ENCODE measurements at places on chromosomes 5 and 9.

- DNase-seq = no peak
Observed at GRCh38 chr9:88680505-88681160, 145.7 kb downstream of the NXNL2 start.

DNA sequence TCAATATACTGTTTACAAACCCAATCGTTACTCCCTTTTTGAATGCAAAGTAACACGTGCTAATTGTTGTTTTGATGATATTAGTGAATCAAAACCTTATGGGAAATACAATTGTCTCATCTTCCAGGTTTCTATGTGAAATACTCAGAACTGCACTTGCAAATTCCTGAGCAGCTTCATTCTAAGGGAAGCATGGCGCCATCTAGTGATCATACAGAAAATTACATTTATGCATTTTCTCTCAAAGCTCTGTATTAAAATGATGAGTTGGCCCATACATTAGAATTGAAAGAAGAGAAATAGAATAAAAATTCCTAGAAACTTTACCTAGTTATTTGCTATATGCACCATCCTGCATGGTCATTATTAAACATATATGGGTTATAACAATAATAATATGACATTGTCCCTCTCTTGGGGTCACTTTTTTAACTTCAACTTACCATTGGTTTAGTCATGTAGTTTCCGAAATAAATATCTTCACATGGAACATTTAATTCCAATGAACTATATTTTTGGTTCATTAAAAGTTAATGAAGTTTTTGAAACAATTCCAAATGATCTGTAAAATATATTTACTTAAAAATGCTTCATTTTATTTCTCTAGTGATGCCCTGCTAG, 220.0 kb downstream of the PDE4D start:
- DNase-seq = no peak

DNA sequence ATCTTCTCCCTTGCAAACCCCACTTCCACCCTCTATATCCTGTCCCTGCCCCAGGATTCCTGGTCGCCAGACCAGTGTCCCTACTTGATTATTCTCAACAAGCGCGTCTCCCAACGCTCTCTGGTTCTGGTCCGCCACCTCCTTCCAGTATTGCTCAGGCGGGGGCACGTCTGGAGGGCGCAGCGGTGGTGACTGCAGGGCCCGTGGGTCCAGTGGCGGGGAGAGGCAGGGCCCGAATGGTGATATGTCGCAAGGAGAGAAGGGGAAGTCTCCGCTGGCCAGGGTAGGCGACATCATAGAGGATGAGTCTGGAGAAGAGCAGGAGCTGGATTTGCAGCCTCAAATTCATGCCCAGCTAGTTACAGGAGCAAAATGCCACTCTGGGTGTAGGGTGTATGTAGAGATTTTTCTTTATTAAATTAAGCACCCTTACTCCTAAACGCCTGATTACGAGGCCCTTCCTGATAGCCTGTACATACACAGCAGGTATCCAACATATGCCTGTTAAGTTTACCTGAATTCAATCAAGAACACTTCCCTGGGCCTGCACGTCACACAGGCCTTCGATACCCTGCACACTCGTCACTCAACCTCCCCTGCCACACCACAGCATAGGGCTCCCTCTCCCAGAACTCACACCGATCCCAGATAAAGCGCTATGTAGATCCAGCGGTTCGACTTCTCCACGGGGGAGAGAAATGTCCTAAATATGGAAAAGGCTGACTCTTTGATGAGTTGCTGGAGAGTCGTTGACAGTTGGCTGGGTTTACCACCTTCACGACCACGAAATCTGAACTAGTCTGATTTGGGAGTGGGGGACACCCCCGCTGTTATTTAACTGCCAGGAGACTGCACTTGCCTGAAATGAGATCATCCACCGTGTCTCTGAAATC, 4.8 kb downstream of the MCIDAS start:
- DNase-seq = no peak

DNA sequence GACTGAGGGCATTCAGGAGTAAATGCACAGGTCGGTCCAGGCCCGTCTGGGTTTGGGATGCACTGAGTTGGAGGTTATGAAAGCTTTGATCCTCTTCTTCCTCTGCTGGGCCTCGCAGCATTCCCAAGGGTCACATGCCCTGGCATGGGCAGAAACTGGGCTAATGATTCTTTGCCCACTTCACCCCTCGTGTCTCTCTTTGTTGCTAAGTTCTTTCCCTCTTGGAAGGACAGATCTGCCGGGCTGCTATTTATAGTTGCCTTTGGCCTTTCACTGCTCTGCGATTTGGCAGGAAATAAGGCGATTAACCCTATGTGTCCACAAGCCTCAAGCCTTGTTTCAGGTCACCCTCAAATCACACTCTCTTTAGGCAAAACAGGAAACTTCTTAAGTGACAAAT, 66.9 kb downstream of the ENTREP1 start:
- DNase-seq = no peak

DNA sequence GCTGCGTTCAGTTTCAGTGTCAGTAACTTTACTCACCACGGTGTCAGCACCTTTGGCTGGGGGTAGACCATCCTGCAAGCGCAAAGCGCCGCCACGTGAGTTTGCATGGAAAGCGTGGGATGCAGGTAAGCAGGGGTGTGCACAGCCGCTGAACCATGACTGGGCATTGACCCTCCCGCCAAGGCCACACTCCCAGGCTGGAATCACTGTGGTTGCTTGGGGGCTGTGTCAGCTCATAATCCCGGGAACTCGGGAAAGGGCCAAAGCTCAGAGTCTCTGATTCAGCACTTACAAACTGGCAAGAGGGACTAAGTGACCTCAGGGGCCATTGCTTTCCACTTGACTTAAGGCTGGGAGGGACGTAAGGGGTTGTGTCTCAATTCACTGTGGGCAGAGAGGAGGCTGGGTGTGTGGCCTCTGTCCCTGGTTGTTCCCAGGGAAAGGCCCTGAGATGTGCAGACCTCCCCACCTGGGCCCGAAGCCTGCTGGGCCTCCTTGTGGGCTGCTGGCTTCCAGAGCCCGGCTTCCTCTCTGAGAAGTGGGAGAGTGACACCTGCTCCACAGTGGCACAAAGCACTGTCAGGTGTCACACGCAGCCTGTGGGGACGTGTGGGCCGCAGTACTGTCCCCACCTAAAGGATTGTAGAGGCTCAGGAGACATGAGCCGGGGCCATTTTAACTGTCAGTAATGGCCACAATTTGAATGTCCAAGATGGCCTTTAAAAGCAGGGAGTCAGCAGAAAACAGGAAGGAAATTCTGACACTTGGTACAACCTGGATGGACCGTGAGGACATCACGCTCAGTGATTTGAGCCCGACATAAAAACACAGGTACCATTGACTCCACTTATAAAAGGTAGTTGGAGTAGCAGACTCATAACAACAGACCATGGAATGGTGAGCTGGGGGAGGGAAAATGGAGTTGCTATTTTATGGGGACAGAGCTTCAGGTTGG, 16.7 kb downstream of the ABO start:
- DNase-seq = no peak

GRCh38 chr5:41815261-41815660, 55.0 kb downstream of the OXCT1 start:
- DNase-seq = no peak

DNA sequence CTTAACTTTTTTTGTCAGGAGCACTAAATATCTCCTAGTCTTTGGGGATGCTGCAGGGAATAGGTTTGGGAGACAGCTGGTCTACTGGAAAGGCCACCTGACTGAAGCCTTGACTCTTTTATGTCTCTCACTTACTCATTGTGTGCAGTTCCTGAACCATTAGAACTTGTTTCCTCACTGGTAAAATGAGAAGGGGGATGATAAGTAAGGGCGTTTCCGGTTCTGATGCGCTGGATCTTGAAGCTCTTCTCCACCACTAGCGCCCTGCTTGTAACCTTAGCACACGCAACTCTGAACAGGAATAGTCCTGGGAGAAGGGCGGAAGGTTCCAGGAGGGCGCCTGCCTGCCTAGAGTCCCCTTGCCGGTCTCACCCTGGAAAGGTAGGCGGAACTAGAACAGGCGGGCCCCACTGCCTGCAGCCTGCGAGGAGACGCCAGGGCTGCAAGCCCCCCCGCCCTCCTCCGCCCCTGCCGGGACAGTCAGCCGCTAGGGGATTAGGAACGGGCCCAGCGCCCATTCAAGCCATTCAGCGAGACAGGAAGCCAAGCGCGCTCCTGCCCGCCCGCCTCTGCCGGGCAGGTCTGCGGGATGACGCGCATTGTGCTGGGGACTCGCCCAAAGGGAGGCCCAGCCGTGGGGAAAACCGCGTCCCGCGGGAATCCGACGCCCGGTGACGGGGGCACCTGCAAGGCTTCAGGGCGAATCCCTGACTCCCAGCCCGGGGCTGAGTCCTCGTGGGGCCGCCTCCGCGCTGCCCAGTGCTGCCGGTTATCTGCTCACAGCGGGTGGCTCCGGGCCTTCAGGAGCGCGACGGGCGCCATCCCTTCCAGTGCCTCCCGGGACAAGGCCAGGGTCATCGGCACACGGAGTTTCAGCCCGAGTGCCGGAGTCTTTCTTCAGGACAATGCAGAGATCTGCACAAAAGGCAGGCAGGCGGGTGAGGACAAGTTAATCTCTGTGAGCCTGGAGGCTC, 44.0 kb upstream of the XPA start:
- peak; percentile 63 for DNase-seq

- no peak for DNase-seq
Observed at GRCh38 chr9:33443047-33443446, 4.3 kb downstream of the AQP3 start.

GRCh38 chr9:2125906-2126305, 110.8 kb downstream of the SMARCA2 start:
- DNase-seq = no peak

DNA sequence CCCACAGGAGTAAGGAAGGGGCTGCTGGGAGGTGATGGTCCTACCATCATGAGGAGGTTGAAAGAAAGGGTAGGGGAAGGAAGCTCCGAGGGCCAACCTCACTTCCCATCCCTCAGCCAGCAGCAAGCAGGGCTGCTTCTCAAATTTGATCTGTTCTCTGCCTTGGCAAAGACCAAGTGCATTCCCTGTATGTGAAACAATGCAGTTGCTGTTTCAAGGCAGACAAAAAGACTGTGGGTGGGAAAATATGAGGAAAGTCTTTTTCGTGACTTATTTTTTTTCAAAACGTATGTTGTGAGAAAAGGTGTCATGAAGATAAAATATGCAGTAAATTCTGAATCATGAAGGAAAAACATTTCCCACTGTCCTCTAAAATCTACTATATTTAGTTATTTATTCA, 165.9 kb downstream of the ARSB start:
- no peak for DNase-seq

- peak; percentile 28 for DNase-seq
Observed at GRCh38 chr9:109440117-109440515, 58.0 kb downstream of the PTPN3 start.

- no peak for DNase-seq
Observed at GRCh38 chr5:143063175-143063970, 293.2 kb downstream of the ARHGAP26 start.

DNA sequence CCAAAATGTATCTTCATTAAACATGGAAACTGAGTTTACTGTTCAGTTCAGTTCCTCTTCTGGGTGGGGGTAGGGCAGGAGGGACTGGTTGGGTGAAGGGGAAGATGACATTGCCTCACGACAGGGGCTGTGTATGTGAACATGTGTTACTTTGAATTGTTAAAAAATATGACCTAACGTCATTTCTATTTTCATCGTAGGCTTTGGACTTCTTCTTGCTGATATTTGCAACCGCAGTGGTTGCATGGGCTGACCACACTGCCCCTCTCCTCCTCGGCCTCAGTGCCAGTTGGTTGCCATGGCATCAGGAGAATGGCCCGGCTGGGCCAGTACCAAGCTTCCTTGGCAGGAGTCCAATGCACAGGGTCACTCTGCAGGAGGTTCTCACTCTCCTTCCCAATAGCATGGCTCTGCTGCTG, 41.5 kb downstream of the HACD4 start:
- DNase-seq = no peak

GRCh38 chr9:74173284-74173683, 323.9 kb upstream of the RORB start:
- DNase-seq = no peak

GRCh38 chr9:38200431-38200830, 131.4 kb upstream of the SHB start:
- DNase-seq = peak; percentile 55

- DNase-seq = no peak
Observed at GRCh38 chr5:19210886-19211285, 777.1 kb downstream of the CDH18 start.

- DNase-seq = no peak
Observed at GRCh38 chr5:88393716-88394535, 125.3 kb upstream of the TMEM161B start.

DNA sequence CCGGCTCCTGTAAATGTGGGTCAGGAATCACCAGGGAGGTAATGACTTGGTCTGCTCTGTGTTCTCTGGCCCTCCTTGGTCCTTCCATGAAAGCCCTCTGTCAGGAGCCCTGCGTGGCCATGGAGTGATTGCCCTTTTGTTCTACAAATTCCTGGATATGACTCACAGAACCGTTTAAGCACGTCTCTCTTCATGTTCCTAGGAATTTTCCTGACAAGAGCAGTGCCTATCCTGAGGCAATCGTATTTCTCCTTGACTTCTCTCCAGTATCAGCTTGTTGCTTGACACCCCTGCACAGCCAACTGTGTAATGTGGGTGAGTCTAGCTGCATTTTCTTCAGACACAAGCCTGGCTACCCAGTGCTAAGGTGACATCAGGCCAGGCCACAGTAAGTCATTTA, 274.3 kb upstream of the ZNF462 start:
- no peak for DNase-seq

DNA sequence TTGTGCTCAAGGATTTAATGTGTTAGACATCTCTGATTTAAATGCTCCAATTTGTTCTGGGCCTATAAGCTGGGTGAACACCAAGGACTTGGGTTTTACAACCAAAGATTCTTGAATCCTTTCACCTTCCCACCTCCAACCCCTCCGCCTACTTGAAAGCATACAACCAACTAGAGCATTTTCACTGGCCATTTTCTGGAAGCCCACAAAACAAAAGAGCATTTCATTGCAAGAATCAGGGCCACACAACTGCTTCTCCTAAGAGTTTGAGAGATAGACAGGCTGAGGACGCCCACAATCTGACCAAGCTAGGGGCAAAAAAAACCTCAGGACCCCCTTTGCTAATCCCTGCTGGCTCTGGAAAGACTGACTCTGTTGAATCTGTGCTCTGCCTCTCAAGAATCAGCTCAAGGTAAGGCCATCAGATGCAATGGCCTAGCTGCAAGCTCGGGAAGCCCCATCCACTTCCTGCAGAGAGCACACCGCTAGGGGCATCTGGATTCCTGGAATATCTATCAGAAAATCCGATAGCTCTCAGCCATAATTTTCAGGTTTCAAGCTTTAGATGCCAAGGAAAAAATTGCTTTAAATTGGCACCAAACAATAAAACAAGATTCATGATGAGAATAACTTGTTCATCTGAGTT, 57.7 kb downstream of the RETREG1 start:
- DNase-seq = no peak

DNA sequence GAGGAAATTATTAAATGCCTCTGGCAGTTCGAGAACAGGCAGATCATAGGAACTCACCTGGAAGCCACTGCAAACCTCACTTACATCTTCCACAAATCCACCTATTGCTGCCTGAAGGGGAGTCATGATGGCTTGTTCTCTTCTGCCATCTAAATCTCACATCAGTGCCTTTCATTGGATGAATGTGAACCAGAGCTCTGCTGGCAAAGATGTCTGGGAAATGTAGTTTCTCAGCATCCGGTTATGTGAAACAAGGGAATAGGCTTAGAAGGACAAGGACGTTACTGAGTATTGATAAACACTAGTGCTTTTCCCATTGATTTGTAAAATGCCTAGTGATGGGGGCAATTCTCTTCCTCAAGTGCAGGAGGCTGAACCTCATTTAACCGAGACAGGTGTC, 483.3 kb downstream of the ARHGEF28 start:
- no peak for DNase-seq

GRCh38 chr9:71213633-71214032, 92.2 kb upstream of the TRPM3 start:
- DNase-seq = no peak

Measured in right atrium auricular region (tissue), 2 donors.